ENCODE measurements at places on chromosomes 11 and 22.
A peak's percentile ranks its signal among the peaks of the same experiment; 100 is the strongest.

GRCh38 chr11:45772449-45772774 lies 32.5 kb upstream of the SLC35C1 start:
- DNase-seq = no peak

DNA sequence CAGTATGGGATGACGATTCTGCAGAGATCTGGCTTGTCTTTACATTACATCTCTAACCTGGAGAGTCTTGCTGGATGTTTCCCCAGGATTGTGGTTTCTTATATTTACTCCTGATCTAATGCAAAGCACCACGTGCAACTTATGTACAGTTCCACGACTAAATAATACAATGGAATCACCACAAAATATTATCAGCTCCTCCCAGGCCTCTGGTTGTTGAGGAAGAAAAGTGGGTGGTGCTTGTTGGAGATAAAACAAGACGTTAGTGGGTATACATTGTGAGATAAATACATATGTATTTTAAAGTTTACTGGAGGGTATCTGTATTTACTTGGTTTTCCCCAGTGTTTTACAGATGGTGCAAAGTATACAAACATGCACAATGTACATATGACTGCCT lies 569.7 kb downstream of the NTM start:
- DNase-seq = no peak

DNA sequence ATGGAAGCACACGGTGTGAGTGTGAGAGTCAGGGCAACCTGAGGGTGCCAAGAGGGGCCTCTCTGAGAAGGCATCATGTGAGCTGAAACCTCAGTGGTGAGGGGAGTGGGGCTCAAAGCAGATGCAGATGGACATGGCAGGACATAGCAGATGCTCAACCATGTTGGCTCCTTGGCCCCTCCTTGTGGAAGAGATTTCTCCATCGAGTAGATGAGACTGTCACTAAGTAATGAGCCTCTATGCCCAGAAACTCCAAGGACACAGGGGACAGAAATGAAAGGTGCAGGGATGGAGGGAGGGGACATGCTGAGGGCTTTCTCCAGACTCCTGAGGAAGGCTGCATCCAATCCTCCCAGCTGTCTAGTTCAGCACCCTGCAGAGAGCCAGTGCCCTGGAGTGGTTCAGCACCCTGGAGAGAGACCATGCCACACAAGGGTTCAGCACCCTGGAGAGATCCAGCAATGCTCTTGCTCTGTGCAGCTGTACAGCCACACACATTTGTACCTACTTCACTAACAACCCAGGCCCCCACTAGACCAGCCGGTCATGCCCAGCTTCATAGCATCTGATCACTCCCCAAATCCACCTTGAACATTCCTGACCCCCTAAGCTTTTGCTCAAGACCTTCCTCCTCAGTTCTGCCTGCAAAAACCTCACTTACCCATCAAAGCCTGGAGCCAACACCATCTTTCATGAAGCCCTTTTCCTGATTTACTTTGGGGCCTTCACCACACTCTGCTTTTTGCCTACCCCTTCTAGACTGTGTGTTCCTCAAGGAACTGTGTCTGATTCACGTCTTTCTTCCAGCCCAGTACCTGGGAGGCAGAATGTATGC lies 252.0 kb downstream of the CTTN start:
- peak; percentile 88 for DNase-seq

- no peak for DNase-seq
Measured at GRCh38 chr22:46929710-46930204, 167.3 kb downstream of the TBC1D22A start.

DNA sequence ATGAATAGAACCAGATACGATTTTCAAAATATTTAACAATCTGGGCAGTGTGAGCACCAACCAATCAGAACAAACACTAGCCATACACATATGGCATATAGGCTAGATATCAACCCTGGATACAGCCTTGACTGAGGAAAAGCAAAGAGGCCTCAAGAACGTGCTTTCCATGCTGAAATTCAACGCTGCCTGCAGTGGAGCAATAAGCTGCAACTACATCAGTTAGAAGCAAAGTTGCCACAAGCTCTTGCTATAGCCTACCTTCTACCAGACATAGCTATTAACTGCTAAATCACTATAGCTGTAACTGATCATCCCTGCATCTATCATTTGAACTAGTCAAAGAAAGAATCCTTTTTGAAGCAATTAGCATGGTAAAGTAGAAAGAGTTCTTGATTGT lies 42.5 kb downstream of the DENND5A start:
- DNase-seq = no peak

- DNase-seq = peak; percentile 47
Measured at GRCh38 chr11:33912405-33913361, 20.8 kb upstream of the LMO2 start.

- DNase-seq = no peak
Measured at GRCh38 chr22:43851058-43851978, 11.0 kb downstream of the SULT4A1 start.

GRCh38 chr11:106276126-106276525 lies 198.7 kb downstream of the AASDHPPT start:
- DNase-seq = no peak

GRCh38 chr22:19626666-19627065 lies 87.6 kb upstream of the SEPTIN5 start:
- DNase-seq = no peak

GRCh38 chr11:44789496-44789895 lies 62.7 kb downstream of the TSPAN18 start:
- DNase-seq = no peak

GRCh38 chr11:130668751-130669150 lies 220.3 kb downstream of the ADAMTS15 start:
- no peak for DNase-seq

GRCh38 chr11:96006037-96006436 lies 82.1 kb upstream of the MTMR2 start:
- DNase-seq = no peak
